ENCODE measurements at places on chromosomes 11 and 22.
A peak's percentile ranks its signal among the peaks of the same experiment; 100 is the strongest.

- H3K27me3 ChIP-seq = no peaks in the 10 kb centered on the region
- H3K4me3 ChIP-seq = no peak overlapping the region
- no peak overlapping the region for H3K27ac ChIP-seq
- DNase-seq = no peak
- H3K4me1 ChIP-seq = no peaks in the 10 kb centered on the region
These were observed 42.5 kb downstream of the ATG16L2 start for GRCh38 chr11:72856551-72857345.

GRCh38 chr11:92955860-92956259 lies 13.6 kb upstream of the MTNR1B start:
- H3K27ac ChIP-seq = no peak overlapping the region
- no peak overlapping the region for H3K4me3 ChIP-seq
- H3K36me3 ChIP-seq = no peaks in the 10 kb centered on the region
- DNase-seq = no peak
- no peaks in the 10 kb centered on the region for H3K4me1 ChIP-seq

DNA sequence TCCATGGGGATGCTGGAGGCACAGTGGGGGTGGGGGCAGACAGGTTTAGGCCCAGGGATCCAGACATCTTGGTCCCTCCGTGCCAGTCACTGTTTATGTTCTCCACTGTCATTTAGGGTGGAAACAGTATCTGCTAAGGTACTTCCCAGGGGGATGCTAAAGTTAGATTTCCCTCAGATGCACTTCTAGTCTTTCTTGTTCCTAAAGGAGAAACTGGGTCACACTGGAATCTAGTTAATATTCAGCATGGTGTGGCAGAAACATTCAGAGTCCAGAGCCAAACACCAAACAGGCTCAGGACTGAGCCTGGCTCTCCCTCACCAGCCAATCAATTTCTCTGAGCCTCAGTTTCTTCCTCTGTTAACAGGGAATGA lies 83.4 kb upstream of the PLET1 start:
- no peak for DNase-seq
- H3K27me3 ChIP-seq = no peaks in the 10 kb centered on the region
- no peaks in the 10 kb centered on the region for H3K4me1 ChIP-seq
- no peak overlapping the region for H3K4me3 ChIP-seq

- H3K4me1 ChIP-seq = no peaks in the 10 kb centered on the region
- no peak overlapping the region for H3K4me3 ChIP-seq
- no peak for DNase-seq
These were observed 636.0 kb upstream of the ANO5 start for GRCh38 chr11:21556926-21557325.

- no peaks in the 10 kb centered on the region for H3K4me1 ChIP-seq
- H3K27me3 ChIP-seq = no peaks in the 10 kb centered on the region
- no peak overlapping the region for H3K4me3 ChIP-seq
These were observed 573.4 kb upstream of the RAG2 start for GRCh38 chr11:37171451-37171850.

DNA sequence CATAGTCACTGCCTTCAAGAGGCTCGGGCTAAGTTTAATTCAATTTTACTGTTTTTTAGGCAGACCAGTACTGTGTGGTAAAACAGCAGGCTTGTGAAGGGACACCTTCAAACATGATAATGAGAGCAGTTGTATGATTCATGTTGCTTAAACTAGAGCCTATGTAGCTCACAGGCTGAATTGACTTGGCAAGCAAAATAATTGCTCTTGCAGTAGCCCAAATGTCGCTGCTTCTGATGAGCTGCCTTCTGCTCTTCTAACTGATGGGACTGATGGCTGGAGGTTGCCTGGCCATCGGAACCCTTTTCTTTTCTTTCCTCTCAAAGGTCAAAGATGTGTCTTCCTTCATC lies 137.6 kb downstream of the MAML2 start:
- H3K4me3 ChIP-seq = no peak overlapping the region
- H3K4me1 ChIP-seq = peaks cover 24% of the 10 kb centered on the region
- peak; percentile 31 for DNase-seq
- no peaks in the 10 kb centered on the region for H3K36me3 ChIP-seq
- H3K27ac ChIP-seq = peak overlapping the region; percentile 69
- H3K27me3 ChIP-seq = no peaks in the 10 kb centered on the region

DNA sequence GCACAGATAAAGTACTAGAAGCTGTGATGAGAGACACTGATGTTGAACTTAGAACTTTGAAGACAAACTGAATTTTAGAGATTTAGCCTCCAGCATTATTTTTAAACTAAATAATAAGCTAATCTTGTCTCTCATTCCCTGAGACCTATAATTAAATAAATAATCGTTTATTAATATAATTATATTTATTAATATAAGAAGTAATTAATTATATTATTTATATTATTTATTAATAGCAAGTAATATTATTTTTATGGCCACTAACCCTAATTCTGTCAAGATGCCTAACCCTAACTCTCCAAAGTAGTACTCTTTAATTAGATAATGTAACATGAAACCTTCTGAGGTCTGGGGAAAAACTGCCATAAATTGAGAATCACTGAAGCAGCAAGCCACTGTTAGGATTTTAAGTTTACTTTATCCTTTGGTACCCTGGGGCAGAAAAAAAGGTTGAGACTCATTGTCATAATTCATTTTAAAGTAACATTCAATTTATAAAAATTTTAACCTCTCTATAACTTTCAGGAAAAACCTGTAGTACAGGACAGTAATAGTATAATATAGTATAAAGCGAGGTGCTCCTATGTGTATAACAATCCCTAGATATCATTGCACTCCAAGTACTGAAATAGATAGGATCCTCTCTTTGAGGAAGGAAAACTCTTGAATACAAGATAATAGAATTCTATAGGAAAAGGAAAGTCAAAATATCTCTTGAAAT lies 85.4 kb downstream of the TTC28 start:
- H3K27me3 ChIP-seq = peaks cover 5% of the 10 kb centered on the region
- H3K4me1 ChIP-seq = no peaks in the 10 kb centered on the region
- H3K4me3 ChIP-seq = no peak overlapping the region
- no peak overlapping the region for H3K27ac ChIP-seq
- H3K36me3 ChIP-seq = no peaks in the 10 kb centered on the region

GRCh38 chr11:11519184-11519583 lies 102.6 kb downstream of the GALNT18 start:
- no peak overlapping the region for H3K27ac ChIP-seq
- H3K4me1 ChIP-seq = no peaks in the 10 kb centered on the region
- H3K36me3 ChIP-seq = no peaks in the 10 kb centered on the region
- H3K4me3 ChIP-seq = no peak overlapping the region

DNA sequence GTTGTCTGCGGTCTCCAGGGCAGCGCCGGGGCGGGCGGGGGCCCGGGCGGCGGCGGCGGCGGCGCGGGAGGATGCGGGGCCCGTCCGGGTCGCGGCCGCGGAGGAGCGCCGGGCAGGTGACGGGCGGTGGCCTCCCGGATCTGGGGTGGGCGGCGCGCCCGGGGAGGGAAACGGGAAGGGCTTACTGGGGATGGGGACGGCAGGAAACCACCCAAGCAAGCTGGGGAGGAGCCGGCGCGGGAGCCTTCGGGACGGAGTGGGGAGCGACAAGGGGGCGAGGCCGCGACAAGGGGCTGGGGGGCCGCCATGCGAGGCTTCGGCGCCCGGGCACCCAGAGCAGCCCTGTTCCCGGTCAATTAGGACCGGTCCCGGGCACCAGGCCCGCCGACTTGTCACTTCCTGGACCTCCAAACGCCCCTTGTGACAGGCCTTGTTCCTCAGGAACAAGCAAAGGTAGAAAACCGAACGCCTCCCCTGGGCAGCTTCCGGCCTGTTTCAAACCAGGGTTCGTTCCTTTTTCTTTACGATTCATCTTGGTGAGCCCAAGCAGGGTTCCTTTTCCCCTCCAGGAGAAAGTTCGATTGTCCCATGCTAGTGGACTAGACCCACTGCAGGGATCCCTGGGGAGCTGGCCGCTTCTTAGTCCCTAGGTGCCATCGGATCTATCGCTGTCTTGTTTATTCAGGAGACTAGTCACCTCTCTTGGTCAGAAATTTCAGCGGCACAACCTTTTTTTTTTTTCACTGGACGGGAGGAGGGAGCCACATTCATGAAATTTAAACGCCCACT lies 492 bp downstream of the JHY start:
- H3K4me3 ChIP-seq = peak overlapping the region; percentile 77
- no peaks in the 10 kb centered on the region for H3K27me3 ChIP-seq
- no peaks in the 10 kb centered on the region for H3K36me3 ChIP-seq
- H3K4me1 ChIP-seq = peaks cover 10% of the 10 kb centered on the region

GRCh38 chr22:28741200-28741784 lies 328 bp downstream of the CHEK2 start:
- peaks cover 19% of the 10 kb centered on the region for H3K36me3 ChIP-seq
- H3K27ac ChIP-seq = peak overlapping the region; percentile 36
- peak overlapping the region; percentile 74 for H3K4me3 ChIP-seq
- no peaks in the 10 kb centered on the region for H3K27me3 ChIP-seq
- peaks cover 22% of the 10 kb centered on the region for H3K4me1 ChIP-seq

GRCh38 chr11:15901054-15901453 lies 455.3 kb downstream of the SOX6 start:
- no peaks in the 10 kb centered on the region for H3K27me3 ChIP-seq
- H3K4me3 ChIP-seq = no peak overlapping the region
- H3K27ac ChIP-seq = no peak overlapping the region
- no peaks in the 10 kb centered on the region for H3K4me1 ChIP-seq

DNA sequence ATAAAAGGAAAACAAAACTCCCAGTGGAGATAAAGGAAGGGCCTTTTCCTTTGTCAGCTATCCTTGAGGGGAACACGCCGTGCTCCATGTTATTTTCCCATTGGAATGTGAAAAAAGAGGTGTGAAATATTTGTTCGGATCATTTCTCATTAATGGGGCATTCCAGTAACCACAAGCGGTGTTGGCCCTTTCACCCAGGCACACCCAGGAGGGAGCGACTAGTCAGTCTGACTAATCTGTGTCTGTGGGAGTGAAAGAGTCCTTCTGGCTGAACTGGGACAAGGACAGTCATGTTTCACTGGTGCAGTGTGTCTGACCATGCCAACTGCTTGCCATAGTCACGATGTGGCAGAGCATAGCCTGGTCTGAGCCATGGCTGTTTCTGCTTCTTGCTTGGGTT lies 13.0 kb upstream of the MYEOV start:
- DNase-seq = no peak
- no peak overlapping the region for H3K4me3 ChIP-seq
- no peaks in the 10 kb centered on the region for H3K36me3 ChIP-seq
- H3K27ac ChIP-seq = no peak overlapping the region

DNA sequence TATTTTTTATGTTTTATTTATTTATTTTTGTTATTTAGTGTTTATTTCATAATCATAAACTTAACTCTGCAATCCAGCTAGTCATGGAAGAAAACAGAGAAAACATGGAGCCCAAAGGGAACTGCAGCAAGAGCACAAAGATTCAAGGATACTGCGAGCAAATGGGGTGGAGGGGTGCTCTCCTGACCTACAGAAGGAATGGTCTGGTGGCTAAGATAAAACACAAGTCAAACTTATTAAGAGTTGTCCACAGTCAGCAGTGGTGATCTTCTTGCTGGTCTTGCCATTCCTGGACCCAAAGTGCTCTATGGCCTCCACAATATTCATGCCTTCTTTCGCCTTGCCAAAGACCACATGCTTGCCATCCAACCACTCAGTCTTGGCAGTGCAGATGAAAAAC lies 36.7 kb downstream of the STIM1 start:
- H3K36me3 ChIP-seq = no peaks in the 10 kb centered on the region
- no peak overlapping the region for H3K4me3 ChIP-seq
- H3K27ac ChIP-seq = no peak overlapping the region
- H3K4me1 ChIP-seq = peaks cover 32% of the 10 kb centered on the region
- H3K27me3 ChIP-seq = no peaks in the 10 kb centered on the region
- DNase-seq = no peak

GRCh38 chr11:126035718-126036117 lies 26.9 kb downstream of the CDON start:
- H3K27ac ChIP-seq = no peak overlapping the region
- DNase-seq = no peak
- no peak overlapping the region for H3K4me3 ChIP-seq
- peaks cover 3% of the 10 kb centered on the region for H3K27me3 ChIP-seq

GRCh38 chr22:20160041-20160440 lies 9.2 kb upstream of the CCDC188 start:
- no peak for DNase-seq
- no peak overlapping the region for H3K27ac ChIP-seq
- H3K4me1 ChIP-seq = peaks cover 15% of the 10 kb centered on the region
- no peak overlapping the region for H3K4me3 ChIP-seq
- no peaks in the 10 kb centered on the region for H3K36me3 ChIP-seq
- H3K27me3 ChIP-seq = peaks cover 4% of the 10 kb centered on the region

- no peak for DNase-seq
- H3K4me3 ChIP-seq = no peak overlapping the region
- H3K36me3 ChIP-seq = no peaks in the 10 kb centered on the region
- H3K4me1 ChIP-seq = peaks cover 75% of the 10 kb centered on the region
These were observed 90.9 kb upstream of the CRTAM start for GRCh38 chr11:122747351-122747781.

GRCh38 chr11:5618807-5619206 lies 6.0 kb upstream of the TRIM34 start:
- no peaks in the 10 kb centered on the region for H3K27me3 ChIP-seq
- no peak overlapping the region for H3K4me3 ChIP-seq
- no peak overlapping the region for H3K27ac ChIP-seq
- no peaks in the 10 kb centered on the region for H3K4me1 ChIP-seq
- H3K36me3 ChIP-seq = no peaks in the 10 kb centered on the region
- DNase-seq = no peak

DNA sequence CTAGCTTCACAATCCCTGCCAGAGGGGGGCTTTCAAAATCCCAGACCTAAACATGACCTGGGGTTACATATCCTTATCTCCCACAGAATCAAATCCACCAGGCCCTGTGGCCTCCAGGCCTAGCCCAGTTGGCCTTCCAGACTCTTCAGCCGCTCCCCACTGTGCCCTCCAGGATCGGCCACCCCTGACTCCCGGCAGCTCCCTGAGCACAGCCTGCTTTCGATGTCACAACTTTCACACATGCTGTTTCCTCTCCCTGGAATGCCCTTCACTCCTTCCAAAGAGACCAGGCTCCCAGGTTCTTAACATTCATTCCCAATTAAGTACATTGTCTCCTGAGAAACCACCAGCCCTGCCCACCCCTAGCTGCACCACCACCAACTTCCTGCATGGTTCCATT lies 62.7 kb downstream of the CSNK2A3 start:
- no peak for DNase-seq
- H3K4me1 ChIP-seq = no peaks in the 10 kb centered on the region
- no peak overlapping the region for H3K27ac ChIP-seq
- H3K4me3 ChIP-seq = no peak overlapping the region
- H3K27me3 ChIP-seq = no peaks in the 10 kb centered on the region
- no peaks in the 10 kb centered on the region for H3K36me3 ChIP-seq

- peaks cover 7% of the 10 kb centered on the region for H3K4me1 ChIP-seq
- no peaks in the 10 kb centered on the region for H3K27me3 ChIP-seq
- no peak overlapping the region for H3K4me3 ChIP-seq
- no peak for DNase-seq
These were observed 69.7 kb downstream of the SCN3B start for GRCh38 chr11:123584737-123585136.

- H3K36me3 ChIP-seq = no peaks in the 10 kb centered on the region
- H3K27me3 ChIP-seq = peaks cover 2% of the 10 kb centered on the region
- no peaks in the 10 kb centered on the region for H3K4me1 ChIP-seq
These were observed 1102.8 kb downstream of the BRD1 start for GRCh38 chr22:48724899-48725298.

- H3K4me1 ChIP-seq = peaks cover 93% of the 10 kb centered on the region
- peak overlapping the region; percentile 90 for H3K27ac ChIP-seq
- peaks cover 28% of the 10 kb centered on the region for H3K36me3 ChIP-seq
- DNase-seq = peak; percentile 49
- no peak overlapping the region for H3K4me3 ChIP-seq
These were observed 6.6 kb upstream of the CDC42BPG start for GRCh38 chr11:64850979-64851567.

- H3K27me3 ChIP-seq = no peaks in the 10 kb centered on the region
- no peaks in the 10 kb centered on the region for H3K4me1 ChIP-seq
- no peak overlapping the region for H3K27ac ChIP-seq
- no peak overlapping the region for H3K4me3 ChIP-seq
These were observed 182.8 kb downstream of the WNT11 start for GRCh38 chr11:76023236-76024068.
